ENCODE measurements at places on chromosomes 13 and 19. TPM values are rescaled to one million over a fixed set of nuclear protein-coding genes. Genes with fewer than 3 reads are reported as not detected.

The NCAN gene
- total RNA-seq: not detected

The CRX gene
- not detected for total RNA-seq

The APOC1 gene
- total RNA-seq: 2.5 TPM

The VMAC gene
- 1.2 TPM for total RNA-seq

The SOX1 gene
- total RNA-seq: not detected

The LRFN3 gene
- total RNA-seq: 6.6 TPM

The WTIP gene
- total RNA-seq: 0.63 TPM

The FUT2 gene
- total RNA-seq: not detected

The DMKN gene
- total RNA-seq: 0.68 TPM

The ZNF555 gene
- 1.5 TPM for total RNA-seq

The ZNF554 gene
- 1.5 TPM for total RNA-seq

The ZNF628 gene
- total RNA-seq: 8.4 TPM

DNA sequence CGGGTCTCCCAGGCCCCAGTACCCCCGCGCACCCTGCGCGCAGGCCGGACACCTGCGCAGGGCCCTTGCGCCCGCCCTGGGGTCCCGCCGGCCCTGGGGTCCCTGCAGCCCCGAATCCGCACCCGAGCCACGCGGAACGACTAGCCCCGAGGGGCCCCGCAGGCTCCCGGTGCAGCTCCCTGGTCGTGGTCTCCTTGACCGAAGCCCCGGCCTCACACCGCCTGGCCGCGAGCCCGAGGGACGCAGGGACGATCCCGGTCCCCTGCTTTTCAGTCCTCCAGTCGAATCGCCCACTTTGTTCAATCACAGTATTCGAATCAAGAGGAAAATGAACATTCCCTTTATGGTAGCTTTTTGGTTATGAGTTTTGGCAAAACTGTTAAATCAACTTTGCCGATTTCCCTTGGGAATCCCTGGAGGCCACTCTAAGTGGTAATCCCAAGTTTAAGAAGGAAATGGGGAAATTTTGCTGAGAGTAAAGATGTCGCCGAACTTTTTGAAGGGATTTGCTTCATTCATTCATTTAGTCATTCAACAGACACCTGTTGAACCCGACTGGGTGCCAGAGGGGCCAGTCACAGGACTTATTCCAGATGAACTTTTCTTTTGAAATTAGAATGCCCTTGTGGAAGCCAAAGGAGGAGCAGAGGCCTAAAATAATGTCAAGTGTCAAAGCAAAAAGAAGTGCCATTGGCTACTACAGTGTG is 75.0 kb downstream of the ZIC5 start:
- no peak for DNase-seq

GRCh38 chr13:83190020-83190419 is 692.3 kb downstream of the SLITRK1 start:
- no peak for DNase-seq

DNA sequence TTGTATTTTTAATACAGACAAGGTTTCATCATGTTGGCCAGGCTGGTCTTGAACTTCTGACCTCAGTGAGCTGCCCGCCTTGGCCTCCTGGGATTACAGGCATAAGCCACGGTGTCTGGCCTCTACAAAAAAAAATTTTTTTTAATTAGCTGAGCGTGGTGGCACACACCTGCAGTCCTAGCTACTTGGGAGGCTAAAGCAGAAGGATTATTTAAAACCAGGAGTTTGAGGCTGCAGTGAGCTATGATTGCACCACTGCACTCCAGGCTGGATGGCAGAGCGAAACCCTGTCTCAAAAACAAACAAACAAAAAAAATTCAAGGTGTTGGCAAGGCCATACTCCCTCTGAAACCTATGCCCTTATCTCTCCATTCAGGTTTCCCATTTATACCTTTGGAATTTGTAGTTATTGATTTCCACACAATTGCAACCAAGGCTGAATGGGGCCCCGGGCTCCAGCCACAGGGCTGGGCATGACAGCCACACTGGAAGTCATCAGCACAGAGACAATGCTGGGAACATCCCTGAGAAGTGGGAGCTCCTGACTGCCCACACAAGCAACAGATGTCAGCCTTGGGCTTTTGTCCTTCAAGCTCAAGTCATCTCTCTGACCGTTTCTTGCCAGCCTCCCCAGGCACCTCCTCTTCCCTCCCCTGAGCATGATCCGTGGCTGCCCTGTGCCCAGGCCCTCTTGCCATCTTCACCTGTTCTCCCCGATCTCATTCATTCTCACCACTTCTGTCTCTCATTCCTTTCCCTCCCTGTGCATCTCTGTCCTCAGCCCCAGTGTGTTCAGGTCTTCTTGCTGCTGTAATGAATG is 27.2 kb upstream of the CALM3 start:
- DNase-seq: no peak

DNA sequence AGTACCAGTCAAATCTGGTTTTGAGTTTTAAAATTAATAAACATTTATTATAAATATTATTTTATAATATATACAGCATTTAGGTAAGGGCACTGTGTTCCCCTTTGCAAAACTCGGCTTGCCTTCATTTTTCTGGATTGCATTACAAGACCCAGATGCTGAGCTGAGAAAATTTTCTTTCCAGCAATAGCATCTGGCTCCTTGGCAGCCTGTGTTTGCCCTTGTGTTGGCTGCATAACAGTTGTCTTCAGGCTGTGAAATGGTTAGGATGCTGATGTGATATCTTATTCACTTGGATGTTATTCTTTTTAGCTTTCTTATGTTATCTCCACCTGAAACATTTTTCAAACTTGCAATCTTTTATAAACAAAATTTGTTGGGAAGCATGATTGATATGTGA is 784.4 kb downstream of the DACH1 start:
- DNase-seq: no peak

DNA sequence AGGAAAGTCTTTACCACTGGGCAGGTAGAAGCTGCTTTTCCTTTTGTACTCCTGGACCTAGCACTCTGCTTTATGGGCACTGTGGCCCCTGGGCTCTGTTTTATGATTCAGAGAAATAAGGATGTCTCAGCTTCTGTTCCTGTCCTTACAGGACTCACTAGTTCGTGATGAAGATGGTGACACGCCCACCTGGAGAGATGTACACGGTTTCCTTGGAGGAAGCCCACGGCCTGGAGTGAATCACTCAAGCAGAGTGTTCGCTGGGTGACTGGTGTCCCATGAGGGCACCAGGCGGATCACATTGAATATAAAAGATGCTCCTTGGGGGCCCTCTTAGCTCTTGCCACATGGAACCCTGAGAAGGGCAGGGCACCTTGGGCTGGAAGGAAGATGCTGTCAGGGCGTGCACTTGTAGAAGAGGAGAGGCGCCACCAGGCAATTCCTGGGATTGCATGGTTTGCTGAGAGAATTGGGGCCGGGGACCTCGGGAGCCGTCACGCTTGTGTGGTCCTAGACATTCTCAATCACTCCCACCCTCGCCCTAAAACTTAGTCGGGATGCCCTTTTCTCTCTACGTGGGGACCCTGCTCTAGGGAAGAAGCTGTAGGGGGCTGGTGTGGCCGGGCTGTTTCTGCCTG is 202.6 kb downstream of the TSHZ3 start:
- DNase-seq: no peak

GRCh38 chr13:48492096-48492440 is 40.8 kb downstream of the RCBTB2 start:
- DNase-seq: peak; percentile 35

DNA sequence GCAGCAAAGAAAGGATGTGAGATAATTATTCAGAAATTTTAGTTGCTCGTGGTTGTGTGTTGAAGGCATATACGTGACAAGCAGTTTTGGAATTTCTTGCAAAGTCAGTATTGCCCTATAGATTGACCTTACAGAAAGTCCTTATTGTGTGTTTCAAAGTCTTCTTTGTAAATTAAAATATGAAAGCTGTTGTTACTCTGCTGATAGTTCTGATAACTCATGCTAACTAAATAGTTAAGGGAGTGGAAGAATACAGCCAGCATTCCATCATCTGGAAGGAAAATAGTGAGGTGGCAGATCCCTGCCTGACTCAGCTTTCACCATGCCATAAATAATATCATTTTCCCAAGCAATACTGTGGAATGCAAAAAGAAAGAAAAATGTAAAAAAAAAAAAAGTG is 27.2 kb downstream of the WASF3 start:
- DNase-seq: no peak

DNA sequence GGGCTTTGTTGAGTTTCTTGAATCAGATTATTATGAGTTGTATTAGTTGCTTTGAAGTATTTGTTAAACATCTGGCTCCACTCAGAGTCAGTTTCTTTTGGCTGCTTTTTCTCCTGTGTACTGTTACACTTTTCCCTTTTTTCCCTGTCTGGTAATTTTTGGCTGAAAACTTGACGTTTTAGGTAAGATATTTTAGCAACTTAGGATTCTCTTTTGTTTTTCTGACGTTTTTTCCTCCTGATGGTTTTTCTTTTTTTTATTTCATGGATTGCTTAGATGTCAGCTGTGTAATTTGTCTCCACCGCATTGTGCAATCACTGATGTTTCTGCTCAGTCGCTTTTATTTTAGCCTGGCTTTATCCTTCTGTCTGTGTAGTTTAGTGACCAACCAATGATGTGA is 20.7 kb downstream of the RFC3 start:
- DNase-seq: no peak

- DNase-seq: no peak
Observed at GRCh38 chr13:107351305-107351704, 783.4 kb upstream of the ARGLU1 start.

- DNase-seq: no peak
Observed at GRCh38 chr13:20090349-20090748, 70.5 kb downstream of the GJA3 start.

GRCh38 chr13:87851410-87851809 is 180.2 kb downstream of the SLITRK5 start:
- no peak for DNase-seq

DNA sequence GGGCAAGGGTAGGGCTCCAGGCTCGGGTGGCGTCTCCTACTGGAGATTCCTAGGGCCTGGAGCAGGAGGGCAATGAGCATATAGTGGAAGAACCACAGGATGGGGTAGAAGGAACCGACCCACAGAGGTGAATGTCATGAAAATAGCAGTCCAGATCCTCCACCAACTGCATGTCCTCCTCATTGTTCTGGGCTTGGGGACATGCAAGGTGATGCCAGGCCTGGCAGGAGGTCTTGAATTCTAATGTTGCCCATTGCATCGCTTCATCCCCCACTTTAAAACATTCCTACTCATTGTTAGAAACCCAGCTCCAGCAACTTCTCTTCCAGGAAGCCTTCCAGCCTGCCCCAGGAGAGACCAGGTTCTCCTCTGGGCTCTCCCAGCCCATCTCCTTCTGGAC is 49.4 kb downstream of the OR10H4 start:
- DNase-seq: no peak

DNA sequence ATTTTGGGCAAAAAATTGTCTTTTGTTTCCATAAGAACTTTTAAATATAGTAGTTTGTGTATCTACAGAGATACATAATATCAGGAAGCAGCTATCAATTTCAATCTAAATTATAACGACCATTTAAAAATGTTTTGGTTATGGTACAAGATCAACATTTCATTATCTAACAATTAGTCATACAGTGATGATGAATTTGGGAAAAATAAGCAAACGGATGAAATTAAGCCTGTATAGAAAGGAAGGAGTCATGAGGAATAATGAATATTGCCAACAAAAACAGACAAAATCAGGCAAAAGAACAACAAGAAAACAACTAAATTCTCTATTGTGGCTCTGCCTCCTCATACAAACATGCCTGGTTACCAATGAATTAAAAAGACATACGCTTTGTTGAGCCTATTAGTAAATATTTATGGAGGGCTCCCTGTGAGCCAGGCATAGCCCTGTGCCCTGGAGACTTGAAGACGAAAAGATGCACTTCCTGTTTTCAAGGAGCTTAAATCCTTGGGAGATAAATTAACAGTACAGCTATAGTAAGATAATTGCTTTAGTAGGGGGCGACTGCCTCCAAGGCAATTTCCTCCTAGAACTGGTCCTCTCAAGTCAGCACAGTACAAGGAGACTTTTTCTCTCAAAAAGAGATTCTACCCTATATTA is 73.0 kb downstream of the NALCN start:
- no peak for DNase-seq

GRCh38 chr19:50309396-50310125 is 19.6 kb downstream of the KCNC3 start:
- DNase-seq: no peak

- no peak for DNase-seq
Observed at GRCh38 chr19:8902520-8902919, 70.3 kb downstream of the MBD3L1 start.

DNA sequence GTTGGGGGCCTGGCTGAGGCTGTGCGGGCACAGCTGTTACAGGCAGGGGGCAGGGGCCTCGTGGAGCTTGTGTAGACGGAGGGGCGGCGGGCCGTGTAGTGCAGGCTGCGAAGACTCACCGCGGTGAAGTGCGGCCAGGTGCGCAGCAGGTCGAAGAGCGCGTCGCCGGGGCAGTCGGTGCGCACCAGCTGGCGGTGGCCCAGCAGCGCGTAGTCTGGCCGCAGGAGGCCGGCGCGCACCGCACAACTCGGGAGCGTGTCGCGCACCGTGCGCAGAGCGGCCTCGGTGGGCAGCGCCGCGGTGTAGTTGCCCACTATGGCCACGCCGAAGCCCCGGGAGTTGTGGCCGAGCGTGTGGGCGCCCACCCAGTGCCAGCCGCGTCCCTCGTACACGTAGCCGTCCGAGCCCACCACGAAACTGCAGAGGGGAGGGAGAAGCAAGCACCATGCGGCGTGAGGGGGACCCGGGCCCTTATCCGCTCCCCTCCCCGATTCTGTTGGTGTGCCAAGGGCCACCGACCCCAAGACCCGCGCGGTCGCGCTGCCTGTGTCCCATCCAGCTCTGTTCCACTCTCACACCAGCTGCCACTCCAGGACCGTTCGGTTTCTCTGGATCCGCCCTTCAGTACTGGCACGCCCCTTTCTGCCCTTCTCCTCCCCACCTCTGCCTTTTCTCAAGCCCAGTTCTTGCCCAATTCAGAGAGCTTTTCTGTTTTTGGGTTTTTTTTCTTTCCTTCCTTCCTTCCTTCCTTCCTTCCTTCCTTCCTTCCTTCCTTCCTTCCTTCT is 5.4 kb upstream of the RASAL3 start:
- DNase-seq: peak; percentile 64

- DNase-seq: no peak
Observed at GRCh38 chr13:99725644-99726043, 224.4 kb downstream of the TM9SF2 start.

GRCh38 chr13:106011600-106011999 is 523.9 kb downstream of the EFNB2 start:
- no peak for DNase-seq

- no peak for DNase-seq
Observed at GRCh38 chr19:40630571-40631160, 29.5 kb downstream of the LTBP4 start.
